Bronchus fibroblast of lung (primary cell): ENCODE measurements at places on chromosomes 13 and 19. TPM values are rescaled to one million over a fixed set of nuclear protein-coding genes. Genes with fewer than 3 reads are reported as not detected.

ZNF723 gene
- total RNA-seq: not detected in 2 replicates

IFT88 gene
- total RNA-seq: 7.4 and 10.1 TPM in 2 replicates

GIPR gene
- 0.50 TPM in 1 of 2 replicates, not detected in the other for total RNA-seq

RFXAP gene
- total RNA-seq: 1.0 and 1.7 TPM in 2 replicates

PSG7 gene
- total RNA-seq: not detected in 2 replicates

ZNF225 gene
- 1.5 and 2.4 TPM in 2 replicates for total RNA-seq

DOCK6 gene
- 7.1 and 10.8 TPM in 2 replicates for total RNA-seq
